ENCODE measurements at places on chromosomes 6 and 20.

GRCh38 chr20:14009208-14009607, 13.9 kb downstream of the MACROD2 start:
- no peak for DNase-seq

GRCh38 chr20:47642624-47643023, 140.9 kb downstream of the NCOA3 start:
- no peak for DNase-seq

- DNase-seq, result no peak
Observed at GRCh38 chr20:37526238-37526838, 1.3 kb downstream of the BLCAP start.

DNA sequence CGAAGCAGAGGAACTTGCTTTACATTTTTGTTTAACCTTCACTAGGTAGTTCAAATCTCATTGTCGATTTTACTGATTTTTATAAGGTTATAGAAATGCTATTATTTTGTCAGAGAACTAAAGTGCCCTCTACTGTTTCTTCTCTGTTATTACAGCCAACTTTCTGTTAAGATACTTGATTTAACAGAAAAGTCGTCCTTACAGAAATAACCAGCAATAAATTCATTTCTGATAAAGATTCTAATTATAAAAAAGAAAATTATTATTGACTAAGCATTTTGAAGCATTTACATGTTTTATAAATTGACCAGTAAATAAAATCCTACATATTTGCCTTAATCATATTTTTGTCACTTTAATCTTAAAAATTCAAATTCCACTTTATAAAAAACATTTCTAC, 60.8 kb downstream of the OGFRL1 start:
- no peak for DNase-seq

Measured in GM19239 (cell line).